Renal cortex interstitium (tissue), 15 donors: ENCODE measurements at places on chromosomes 2 and 18.

DNA sequence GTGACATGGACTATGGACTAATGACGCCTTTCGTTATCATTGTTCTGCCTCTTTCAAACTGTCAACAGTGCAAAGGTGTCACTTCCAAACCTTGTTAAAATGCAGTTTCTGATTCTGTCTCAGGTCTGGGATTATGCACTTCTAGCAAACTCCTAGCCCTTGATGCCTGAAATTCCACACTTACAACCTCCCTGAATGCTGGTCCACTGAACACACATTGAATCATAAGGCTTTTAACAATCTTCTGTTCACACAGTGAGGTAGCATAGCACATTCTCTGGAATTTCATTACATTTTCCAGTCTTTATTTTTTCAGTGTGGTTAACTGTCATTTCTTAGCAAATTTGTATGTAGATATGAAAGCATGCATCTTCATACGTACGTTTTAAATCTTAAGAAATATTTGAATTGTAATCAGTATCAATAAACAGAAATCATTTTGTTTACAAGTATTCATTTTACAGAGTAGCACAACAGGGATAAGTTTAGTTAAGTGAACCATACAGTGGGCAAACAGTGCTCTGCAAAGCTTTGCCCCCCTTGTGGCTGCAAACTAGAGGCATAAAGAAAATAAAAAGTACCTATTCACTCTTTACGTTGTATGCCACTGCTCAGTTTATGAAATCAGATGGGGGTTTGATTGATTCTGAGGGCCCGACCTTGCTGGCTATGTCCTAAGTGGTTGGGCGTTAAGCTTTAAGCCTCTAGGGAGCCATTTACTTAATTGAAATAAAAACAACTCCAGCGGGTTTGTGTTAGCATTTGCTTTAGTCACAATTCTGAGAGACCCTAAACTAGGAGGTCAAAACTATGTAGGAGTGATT lies 250.8 kb downstream of the LRRTM1 start:
- no peak for DNase-seq

DNA sequence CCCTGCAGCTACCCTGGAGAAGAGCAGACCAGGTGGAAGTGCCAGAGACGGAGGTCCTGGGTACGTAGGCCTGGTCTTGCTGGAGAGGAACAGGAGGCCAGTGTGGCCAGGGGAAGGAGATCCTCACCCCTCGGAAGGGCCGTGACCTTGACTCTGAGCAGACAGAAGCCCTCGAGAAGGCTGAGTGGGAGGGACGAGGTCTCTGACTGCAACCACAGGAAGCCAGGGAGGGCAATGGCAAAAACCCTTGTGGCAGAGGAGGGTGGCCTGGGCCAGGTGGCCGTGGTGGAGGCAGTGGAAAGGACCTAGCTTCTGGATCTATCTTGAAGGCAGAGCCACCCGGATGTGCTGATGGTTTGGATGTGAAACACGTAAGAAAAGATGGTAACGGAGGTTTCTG lies 28.1 kb downstream of the THAP4 start:
- DNase-seq: no peak

- no peak for DNase-seq
Observed at GRCh38 chr2:88651646-88652045, 24.4 kb upstream of the EIF2AK3 start.

DNA sequence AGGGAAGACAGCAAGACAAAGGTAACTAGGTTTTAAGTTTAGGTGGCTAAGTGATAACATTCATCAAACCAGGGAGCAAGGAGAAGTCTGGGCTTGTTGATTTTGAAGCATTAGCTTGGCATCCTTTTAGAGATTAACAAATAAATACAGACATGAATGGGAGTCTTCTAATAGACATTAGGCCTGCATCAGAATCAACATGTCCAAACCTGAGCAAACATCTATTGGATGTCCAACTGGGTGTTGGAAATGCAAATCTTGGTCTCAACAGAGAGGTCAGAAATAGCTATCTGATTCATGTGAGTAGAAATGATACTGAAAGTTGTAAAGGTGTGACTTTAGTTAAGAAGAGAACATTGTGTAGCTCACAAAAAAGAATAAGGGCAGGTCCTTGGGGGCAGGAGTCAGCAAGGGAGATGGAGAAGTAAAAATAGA lies 85.5 kb upstream of the RND3 start:
- DNase-seq: no peak

DNA sequence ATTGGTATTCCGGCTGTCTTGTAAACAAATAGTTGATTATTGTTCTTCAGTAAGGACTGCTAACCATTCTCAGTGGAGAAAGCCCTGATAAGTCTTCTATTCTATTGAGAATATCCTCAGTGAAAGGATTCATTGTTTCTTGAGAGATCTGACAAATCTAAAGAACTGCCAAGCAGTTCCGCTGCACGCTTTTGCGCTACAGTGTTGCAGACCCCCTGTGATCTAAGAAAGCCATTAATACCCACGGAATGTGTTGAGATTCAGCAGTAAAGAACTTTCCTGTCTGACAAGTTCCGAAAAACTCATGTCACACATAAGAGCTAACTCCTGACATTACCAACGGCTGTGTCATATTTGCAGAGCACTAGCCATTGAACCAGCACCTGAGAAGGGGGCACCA lies 63.8 kb downstream of the ZNF236 start:
- no peak for DNase-seq

DNA sequence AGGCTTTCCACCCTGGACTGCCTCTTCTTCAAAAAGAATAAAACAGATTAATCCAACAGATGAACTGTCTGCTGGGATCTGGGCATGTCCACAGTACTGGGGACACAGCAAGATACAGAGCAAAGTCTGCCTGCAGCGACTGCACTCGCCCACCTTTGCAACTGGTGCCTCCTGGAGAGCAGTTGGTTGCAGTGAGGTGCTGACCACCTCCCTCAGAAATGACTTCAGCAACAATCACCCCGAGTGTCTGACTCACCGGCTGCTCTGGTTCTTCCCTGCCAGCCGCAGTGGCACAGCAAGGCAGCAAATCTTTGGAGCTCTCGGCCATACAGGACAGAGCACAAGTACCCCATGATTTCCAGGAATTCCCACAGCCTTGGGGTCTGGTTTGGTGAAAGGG lies 179.7 kb downstream of the ANAPC1 start:
- DNase-seq: no peak

DNA sequence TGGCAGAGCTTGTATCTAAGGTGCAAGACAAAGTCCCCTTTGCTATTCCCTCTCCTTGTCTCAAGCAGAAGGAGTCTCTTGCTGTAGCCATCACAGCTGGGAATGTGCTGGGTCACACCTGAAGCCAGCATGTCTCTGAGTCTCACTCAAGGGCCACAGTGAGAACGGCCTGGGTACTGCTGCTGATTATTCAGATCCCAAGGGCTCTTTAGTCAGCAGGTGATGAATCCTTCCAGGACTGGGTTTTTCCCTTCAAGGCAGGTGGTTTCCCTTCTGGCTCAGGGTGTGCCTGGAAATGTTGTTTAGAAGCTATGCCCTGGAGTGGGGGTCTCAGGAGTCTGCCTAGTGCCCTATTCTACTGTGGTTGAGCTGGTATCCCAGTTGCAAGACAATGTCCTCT lies 356.3 kb downstream of the PARD3B start:
- no peak for DNase-seq

DNA sequence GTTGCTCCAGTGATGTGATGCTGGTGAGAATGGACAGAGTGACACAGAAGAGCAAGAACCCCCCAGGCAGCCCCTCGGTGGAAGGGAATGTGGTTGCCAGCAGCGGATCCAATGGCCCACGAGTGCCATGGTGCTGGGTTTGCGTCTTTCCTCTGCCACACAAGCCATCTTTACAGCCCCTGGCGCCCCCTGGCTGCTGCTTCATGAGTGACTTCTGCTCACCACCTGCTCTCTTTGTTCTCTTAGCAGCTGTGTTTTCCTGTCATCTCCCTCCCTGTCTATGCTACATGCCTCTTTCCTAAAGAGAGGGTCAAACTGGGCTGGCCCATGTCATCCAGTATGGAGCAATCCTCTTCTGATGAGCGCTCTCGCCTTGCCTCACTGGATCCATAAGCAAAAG lies 300.0 kb upstream of the SMIM21 start:
- DNase-seq: no peak

- no peak for DNase-seq
Observed at GRCh38 chr2:143717053-143717452, 587.8 kb downstream of the ARHGAP15 start.

DNA sequence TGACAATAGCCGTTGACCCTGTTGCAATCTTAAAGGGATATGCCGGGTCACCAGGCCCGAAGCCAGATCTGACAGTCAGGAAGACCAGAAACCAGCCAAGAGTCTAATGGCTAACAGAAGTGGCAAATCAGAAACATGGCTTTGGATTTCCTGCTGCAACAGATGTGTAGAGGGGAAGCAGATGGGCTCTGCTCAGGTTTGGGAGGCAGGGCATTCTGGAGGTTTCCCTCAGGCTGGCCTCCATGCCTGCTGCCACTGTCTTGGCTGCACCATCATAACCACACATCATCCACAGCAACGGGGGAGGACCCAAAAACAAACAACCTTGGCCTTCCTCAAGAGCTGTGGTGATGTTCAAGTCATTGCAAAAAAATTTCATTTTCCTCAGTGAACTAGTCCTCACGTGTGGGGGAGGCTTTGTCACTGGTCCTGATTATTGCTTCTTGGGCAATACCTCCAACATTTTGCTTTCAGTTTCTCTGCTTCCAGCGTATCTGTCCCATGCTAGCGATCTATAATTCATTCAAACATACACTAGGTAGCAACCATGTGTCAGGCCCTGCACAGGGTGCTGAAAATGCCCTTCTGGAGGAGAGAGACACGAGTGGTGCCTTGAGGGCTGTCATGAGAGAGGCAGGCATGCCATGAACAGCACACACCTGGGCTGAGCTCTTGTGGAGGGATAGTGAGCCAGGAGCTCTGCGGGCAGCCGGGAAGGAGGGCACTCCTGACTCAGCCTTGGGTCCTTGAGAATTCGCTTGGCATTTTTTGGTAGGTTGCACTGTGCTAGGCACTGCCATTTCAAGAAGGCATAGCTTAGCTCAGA lies 48.2 kb upstream of the LGALSL start:
- no peak for DNase-seq

- no peak for DNase-seq
Observed at GRCh38 chr2:3703757-3704355, 481 bp downstream of the DCDC2C start.

GRCh38 chr2:170973492-170974303 lies 44.6 kb downstream of the GORASP2 start:
- DNase-seq: peak; percentile 83
